ENCODE measurements at places on chromosomes 12 and 14. TPM values are rescaled to one million over a fixed set of nuclear protein-coding genes. Genes with fewer than 3 reads are reported as not detected.

DNA sequence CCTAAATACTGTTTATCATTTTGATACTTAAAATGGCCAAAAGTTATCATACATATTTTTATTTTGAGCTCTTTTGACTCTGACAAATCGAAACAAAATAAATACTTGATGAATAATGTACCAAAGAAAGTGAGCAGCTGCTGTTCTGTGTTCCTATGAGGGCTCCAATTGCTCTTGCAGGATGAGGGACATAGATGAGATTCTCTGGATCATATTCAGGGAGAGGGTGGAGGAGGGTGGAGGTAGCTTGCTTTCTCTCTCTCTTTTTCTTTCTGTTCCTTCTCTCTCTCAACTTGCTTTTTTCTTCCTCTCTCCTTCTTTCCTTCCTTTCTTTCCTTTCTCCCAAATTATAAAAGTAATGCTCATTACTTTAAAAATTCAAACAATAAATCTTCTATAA is 8.9 kb upstream of the MYH7 start:
- no peaks in the 10 kb centered on the region for H3K4me1 ChIP-seq
- H3K36me3 ChIP-seq = no peaks in the 10 kb centered on the region
- H3K27me3 ChIP-seq = peaks cover 18% of the 10 kb centered on the region
- no peak overlapping the region for H3K27ac ChIP-seq
- no peak overlapping the region for H3K4me3 ChIP-seq

The HAL gene
- total RNA-seq = 0.56 TPM

The CLEC6A gene
- total RNA-seq = not detected

DNA sequence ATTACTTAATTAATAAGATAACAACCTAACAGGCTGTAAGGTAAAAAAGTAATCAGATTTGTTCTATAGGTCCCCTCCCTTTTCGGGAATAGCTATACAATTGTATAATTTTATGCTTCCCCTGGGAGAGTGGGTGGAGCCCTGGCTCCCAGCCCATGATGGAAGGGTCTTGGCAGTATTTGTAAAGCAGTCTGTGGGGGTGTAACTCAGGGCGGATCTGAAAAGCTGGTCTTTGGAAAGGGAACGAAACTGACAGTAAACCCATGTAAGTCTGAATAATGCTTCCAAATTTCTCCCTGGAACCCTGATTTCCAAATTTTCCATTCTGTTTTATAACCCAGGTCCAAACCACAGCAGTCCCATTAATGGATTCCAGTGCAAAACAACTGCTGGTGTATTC is 110.4 kb downstream of the DAD1 start:
- no peaks in the 10 kb centered on the region for H3K4me1 ChIP-seq

DNA sequence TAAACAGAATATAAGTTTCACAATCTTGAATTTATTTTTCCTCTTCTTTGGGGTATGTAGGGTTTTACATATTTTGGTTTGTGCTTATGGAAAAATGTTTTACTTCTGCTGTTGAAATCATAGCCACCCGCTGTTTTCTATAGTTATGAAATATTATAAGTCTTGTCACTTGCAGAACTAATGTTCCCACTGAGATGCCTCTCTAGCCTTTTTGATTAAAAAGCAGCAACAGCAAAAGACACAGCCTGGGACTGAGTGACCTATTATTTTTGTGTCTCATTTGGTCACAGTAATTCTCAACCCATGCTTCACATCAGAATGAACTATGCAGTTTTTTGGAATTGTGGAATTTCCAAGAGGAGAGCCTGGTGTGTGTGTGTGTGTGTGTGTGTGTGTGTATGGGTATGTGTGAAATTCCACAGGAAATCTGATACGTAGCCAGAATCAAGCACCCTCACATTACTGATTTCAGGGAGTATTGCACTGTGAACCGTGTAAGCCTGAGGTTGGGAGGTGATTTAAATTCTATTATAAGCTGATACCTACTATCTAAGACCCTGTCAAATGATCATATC is 55.7 kb upstream of the FRMD6 start:
- H3K27me3 ChIP-seq = no peaks in the 10 kb centered on the region
- H3K4me1 ChIP-seq = peaks cover 15% of the 10 kb centered on the region
- H3K4me3 ChIP-seq = no peak overlapping the region
- no peak overlapping the region for H3K27ac ChIP-seq

GRCh38 chr12:55737581-55738122 is 5.3 kb upstream of the GDF11 start:
- H3K4me3 ChIP-seq = no peak overlapping the region
- no peaks in the 10 kb centered on the region for H3K27me3 ChIP-seq
- no peaks in the 10 kb centered on the region for H3K36me3 ChIP-seq
- DNase-seq = no peak

The TMEM263 gene
- 154 TPM for total RNA-seq

The RIPK3 gene
- total RNA-seq = not detected

The TMEM30B gene
- total RNA-seq = under 0.01 TPM

DNA sequence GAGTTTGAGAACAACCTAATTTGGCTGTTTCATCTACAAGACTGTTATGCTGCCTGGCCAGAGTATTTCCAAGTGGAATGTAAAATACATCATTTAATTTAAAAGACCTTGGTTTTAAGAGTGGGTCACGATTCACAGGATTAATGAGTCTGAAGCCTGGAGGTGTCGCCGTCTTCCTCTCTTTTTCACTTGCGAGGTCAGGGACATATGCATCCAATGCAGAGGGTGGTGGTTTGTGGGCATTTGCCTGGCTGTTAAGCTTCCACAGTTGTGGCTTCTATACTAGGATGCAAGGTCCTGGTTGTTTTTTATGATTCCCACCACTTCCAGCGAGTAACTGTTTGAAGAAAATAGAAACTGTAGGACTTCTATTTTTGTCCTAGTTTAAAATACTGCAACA is 22.8 kb upstream of the RASSF3 start:
- peaks cover 10% of the 10 kb centered on the region for H3K4me1 ChIP-seq
- 0 out of 2 replicates have a peak, but pooled peaks cover 1% of the 10 kb centered on the region for H3K27me3 ChIP-seq
- H3K4me3 ChIP-seq = no peak overlapping the region
- H3K27ac ChIP-seq = no peak overlapping the region

The FOXN3 gene
- 33.7 TPM for total RNA-seq

The CPNE6 gene
- total RNA-seq = not detected

DNA sequence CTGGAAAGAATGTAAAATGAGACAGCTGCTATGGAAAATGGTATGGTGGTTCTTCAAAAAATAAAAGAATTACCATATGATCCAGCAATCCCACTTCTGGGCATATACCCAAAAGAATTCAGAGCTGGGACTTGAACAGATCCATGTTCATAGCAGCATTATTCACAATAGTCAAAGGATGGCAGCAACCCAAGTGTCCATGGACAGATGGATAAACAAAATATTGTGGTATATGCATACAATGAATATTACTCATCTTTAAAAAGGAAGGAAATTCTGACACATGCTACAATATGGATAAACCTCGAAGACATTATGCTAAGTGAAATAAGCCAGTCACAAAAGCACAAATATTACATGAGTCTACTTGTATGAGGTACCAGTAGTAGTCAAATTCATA is 9.1 kb downstream of the RAB2B start:
- H3K4me3 ChIP-seq = no peak overlapping the region
- H3K27ac ChIP-seq = no peak overlapping the region
- peaks cover 6% of the 10 kb centered on the region for H3K4me1 ChIP-seq
- H3K36me3 ChIP-seq = peaks cover 19% of the 10 kb centered on the region
- H3K27me3 ChIP-seq = no peaks in the 10 kb centered on the region

DNA sequence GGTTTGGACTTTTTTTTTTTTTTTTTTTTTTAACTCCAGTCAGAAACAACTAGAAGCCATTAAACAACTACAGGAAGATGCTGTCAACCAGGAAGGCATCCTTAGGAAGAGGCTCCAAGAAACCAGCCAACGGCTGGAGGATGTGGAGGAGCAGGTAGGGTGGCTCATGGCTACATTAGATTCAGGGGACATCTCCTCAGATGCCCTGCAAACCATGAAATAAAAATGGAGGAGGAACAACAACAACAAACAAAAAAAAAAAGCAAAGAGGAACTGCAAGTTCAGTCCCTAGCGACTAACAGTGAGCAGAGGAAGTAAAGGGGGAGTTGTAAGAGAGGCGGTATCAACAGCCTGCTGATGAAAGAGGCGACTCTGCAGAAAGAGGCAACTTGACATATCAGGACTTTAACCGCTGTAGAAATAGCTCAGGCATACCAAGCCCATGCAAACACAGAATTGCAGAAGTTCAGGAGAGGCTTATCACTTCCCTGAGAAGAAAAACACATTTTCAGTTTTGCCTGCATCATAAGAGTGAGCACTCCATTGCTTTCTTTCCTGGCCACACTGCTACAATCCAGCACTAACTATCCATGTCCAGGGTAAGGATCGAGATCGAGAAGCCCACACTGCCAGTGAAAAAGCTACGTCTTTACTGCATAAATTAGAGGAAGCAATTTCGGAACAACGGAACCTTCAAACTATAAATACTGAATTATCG is 103.5 kb upstream of the BCAT1 start:
- H3K4me1 ChIP-seq = no peaks in the 10 kb centered on the region
- no peak for DNase-seq
- no peaks in the 10 kb centered on the region for H3K36me3 ChIP-seq
- H3K4me3 ChIP-seq = no peak overlapping the region

The MANSC4 gene
- not detected for total RNA-seq

The TAS2R8 gene
- not detected for total RNA-seq

The CFAP73 gene
- total RNA-seq = not detected

The PZP gene
- not detected for total RNA-seq

- peaks cover 39% of the 10 kb centered on the region for H3K4me1 ChIP-seq
- H3K4me3 ChIP-seq = no peak overlapping the region
- no peaks in the 10 kb centered on the region for H3K27me3 ChIP-seq
- H3K27ac ChIP-seq = no peak overlapping the region
Measured at GRCh38 chr12:2260441-2260840, 207.7 kb downstream of the CACNA1C start.

Measured in IMR-90 (cell line).